Keratinocyte (primary cell): ENCODE measurements at places on chromosomes 7 and 10. TPM values are rescaled to one million over a fixed set of nuclear protein-coding genes. Genes with fewer than 3 reads are reported as not detected.

HOXA3 gene
- 0.17 to 0.84 TPM (median 0.58 TPM) in 3 replicates for polyA plus RNA-seq

ZNF727 gene
- 0.05 to 0.13 TPM (median 0.05 TPM) in 3 replicates for polyA plus RNA-seq

FAM25G gene
- polyA plus RNA-seq: 3.9 to 23.2 TPM (median 10.6 TPM) in 3 replicates

DNA sequence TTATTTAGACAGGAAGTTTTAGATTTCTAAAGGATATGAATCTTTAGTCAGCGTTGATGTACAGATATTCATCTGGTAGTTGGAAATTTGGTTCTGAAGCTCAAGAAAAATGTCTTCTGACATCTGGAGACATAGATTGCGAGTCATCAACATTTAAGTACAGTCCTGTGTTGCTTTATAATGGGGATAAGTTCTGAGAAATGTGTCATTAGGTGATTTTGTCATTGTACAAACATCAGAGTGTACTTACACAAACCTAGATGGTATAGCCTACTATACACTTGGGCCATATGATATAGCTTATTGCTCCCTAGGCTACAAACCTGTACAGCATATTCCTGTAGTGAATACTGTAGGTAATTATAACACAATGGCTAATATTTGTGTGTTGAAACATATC lies 49.6 kb upstream of the UBN2 start:
- DNase-seq: no peak
